Left kidney (tissue), 8 donors: ENCODE measurements at places on chromosomes 2 and 18. TPM values are rescaled to one million over a fixed set of nuclear protein-coding genes. Genes with fewer than 3 reads are reported as not detected.

Gene SLC9A4
- polyA plus RNA-seq, result 7.0 TPM

Gene CFAP210
- 2.9 TPM for polyA plus RNA-seq

- no peak for DNase-seq
Observed at GRCh38 chr2:230016844-230017243, 51.9 kb downstream of the SLC16A14 start.

- no peak for DNase-seq
Observed at GRCh38 chr2:11515490-11515981, 18.3 kb upstream of the GREB1 start.

DNA sequence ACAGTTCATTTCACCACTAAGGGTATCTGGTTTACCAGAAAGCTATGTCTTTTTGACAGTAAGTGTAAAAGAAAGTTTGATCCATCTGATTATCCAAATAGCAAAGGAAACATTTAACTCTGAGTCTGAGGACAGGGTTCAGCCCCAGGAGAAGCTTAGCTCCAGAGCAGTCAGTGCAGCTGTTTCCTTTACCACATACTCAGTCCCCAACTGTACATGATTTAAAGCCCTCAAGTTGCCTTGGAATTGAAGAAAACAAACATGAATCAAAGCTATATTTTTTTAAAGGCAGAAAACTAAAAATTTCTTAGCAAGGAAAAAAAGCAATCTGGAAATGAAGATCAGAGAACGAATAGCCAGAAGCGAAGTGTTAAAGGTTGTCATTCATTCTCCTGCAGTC lies 746.0 kb downstream of the METTL4 start:
- DNase-seq, result no peak

DNA sequence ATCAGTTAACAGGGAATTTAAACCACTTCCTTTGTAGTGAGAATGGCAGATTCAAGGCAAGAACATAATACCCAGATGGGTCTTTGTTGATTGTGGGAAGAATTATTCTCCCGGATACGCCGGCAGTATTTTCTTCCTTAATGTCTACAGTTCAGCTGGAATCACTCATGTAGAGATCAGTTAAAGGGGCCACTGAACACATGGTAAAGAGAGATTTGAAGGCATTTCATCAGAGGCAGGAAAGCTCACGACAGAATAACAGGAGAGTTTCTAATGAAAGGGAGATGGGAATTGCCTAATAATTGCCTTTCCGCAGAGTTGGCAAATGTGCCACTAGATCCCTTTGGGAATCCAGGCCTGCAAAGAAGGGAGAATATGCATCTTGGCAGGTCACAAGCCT lies 327.7 kb upstream of the ZNF804A start:
- peak; percentile 24 for DNase-seq

GRCh38 chr2:216341121-216341520 lies 31.2 kb downstream of the MARCHF4 start:
- no peak for DNase-seq

- no peak for DNase-seq
Observed at GRCh38 chr18:66749030-66749429, 145.1 kb upstream of the CDH19 start.

GRCh38 chr2:226661789-226662545 lies 137.7 kb downstream of the IRS1 start:
- no peak for DNase-seq
